ENCODE measurements at places on chromosomes 13 and 19.

- no peak for DNase-seq
These were observed 103.1 kb downstream of the RAP2A start for GRCh38 chr13:97537110-97537509.

DNA sequence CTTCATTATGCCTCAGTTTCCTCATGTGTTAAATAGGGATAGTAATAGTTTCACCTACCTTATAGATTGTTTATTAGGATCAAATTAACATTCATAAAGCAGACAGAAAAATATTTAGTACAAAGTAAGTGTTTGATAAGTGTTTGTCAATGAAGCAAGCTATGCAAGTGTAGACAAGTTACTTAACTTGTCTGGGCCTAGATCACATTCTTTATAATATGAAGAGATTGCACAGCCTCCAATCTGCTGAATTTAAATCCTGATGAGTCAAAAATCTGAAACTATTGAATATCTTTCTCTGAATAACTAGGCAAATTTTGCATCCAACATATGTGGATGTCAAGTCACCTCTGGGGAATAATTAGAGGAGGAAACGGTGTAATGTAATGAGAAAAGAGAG is 170.5 kb downstream of the MZT1 start:
- no peak for DNase-seq

- DNase-seq: no peak
These were observed 30.6 kb downstream of the CERS1 start for GRCh38 chr19:18865106-18865972.

- DNase-seq: no peak
These were observed 2.4 kb downstream of the BTBD2 start for GRCh38 chr19:2012941-2013682.

- DNase-seq: no peak
These were observed 184.0 kb downstream of the KDM4B start for GRCh38 chr19:5152767-5153532.

DNA sequence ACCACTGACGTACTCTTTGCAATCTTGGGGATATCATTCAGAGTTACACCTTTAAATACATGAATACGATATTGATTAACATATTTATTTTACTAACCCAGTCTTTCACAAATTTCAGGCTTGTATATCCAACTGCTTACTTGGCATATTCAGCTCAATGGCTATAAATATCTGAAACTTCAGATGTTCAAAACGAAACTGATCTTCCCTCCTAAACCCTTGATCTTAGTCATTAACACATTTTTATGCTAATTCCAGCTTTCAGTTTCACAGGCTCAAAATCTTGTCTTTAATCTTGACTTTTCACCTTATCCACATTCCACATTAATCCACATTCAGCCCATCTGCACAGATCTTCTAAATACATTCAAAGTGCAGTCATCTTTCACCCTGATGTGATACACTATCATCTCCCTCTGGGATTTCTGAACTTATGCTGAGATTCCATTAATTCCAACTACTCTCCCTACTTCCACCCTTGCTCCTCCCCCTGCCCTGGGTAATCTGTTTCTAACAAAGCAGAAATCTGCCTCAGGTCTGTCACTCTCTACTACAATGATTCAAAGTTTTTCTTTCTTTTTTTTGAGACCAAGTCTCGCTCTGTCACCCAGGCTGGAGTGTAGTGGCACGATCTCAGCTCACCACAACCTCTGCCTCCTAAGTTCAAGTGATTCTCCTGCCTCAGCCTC is 387.2 kb downstream of the GPC5 start:
- DNase-seq: no peak

DNA sequence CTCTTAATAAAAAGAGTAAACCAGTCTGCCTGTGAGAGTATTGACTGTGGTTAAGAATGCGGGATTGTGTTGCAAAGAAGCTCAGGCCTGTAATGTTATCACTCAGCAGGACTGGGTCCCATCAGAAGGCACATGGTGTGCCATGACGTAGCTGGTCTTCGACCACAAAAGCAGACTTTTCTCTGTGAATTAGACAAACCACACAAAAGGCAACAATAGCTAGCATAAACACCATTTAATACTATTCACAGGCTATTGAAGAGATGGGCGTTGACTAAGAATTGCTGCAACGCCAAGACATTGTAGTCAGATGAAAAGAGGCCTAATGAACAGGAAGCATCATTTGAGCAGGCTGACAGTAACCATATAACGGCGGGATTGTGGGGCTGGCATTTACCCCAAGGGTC is 235.6 kb upstream of the SOX21 start:
- no peak for DNase-seq

DNA sequence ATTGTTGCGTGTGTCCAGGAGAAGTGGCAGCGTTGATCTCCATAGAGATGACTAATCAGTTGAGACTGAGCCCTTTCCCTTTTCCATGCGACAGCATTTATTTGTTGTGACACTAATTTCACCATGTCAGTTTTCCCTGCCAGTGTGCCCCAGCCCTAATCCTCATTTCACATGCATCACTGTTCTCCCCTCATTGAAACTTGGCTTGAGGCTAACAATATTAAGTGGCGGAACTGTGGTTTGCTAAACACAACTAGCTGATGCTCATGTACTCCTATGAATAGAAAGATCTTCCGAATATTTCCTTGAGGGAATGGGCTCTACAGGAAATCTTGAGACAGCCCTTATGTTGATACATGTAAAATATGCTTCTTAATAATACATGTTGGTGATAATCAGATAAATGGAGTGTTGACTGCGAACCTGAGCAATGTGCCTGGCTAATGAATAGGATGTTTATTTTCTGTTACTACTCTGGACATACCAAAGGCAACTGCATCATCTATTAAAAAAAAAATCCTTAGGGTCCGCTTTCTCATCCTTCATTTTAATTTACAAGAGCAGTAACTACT is 258.6 kb downstream of the ATP8A2 start:
- no peak for DNase-seq

- DNase-seq: no peak
These were observed 14.9 kb upstream of the C2CD4C start for GRCh38 chr19:423691-424466.

GRCh38 chr19:2289714-2290435 is 7.9 kb upstream of the PEAK3 start:
- no peak for DNase-seq

GRCh38 chr19:32018014-32018413 is 327.4 kb upstream of the ZNF507 start:
- DNase-seq: no peak

- no peak for DNase-seq
These were observed 506.7 kb upstream of the NBEA start for GRCh38 chr13:34435338-34435737.

DNA sequence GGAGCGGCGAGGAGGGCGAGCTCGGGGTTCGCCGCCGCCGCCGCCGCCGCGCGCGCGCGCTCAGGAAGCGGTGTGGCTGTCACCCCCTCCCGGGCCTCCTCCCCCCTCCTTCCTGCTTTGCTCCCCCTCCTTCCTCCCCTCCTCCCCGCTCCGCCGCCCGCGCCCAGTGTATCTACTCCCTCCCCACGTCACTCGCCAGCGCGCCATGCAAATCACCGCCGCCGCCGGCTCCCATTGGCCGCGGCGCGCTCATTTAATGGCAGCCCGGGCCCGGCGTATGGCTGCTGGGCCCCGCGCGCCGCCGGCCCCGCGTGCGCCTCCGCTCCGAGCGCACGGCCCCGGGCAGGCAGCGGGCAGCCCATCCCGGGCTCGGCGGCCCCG is 335 bp upstream of the SOX1 start:
- DNase-seq: no peak

- DNase-seq: no peak
These were observed 17.4 kb downstream of the C19orf12 start for GRCh38 chr19:29697523-29698261.

- DNase-seq: no peak
These were observed 26.8 kb upstream of the CEACAM21 start for GRCh38 chr19:41548954-41549688.

- no peak for DNase-seq
These were observed 1.9 kb downstream of the HNRNPA1L2 start for GRCh38 chr13:52644108-52644507.

DNA sequence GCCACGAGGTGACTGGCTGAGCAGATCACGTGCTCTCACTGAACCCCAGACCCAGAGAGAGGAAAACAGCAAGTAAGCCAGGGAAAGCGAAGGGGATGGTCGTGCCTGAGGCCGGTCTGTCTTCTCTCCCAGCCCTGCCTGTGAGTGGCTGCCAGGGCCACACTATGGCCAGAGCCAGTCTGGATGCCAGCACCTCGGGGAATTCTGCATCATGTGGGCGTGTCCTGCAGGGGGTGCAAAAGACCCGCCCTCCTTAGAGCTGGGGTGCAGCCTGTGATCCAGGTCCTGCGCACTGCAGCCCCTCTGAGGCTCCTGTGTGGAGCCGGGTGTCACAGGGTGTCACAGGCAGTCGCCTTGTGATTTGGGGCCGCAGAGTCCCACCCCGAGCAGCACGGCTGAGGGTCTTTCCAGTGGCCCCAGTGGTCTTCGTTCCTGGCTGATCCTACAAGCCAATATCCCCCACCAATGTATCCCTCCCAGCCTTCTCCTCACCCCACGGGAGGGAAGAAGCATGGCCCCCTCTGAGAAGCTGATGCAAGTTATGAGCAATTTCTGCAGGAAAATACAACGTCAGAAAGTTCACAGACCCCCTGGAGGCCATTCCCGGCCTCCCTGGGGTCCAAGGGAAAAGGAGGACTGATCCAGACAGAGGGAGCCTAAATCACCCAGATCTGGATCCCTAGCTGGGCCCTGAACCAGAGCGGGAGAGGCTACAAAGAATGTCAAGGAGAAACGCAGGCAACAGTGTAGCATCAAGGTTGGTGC is 7.7 kb downstream of the PPP1R12C start:
- no peak for DNase-seq

DNA sequence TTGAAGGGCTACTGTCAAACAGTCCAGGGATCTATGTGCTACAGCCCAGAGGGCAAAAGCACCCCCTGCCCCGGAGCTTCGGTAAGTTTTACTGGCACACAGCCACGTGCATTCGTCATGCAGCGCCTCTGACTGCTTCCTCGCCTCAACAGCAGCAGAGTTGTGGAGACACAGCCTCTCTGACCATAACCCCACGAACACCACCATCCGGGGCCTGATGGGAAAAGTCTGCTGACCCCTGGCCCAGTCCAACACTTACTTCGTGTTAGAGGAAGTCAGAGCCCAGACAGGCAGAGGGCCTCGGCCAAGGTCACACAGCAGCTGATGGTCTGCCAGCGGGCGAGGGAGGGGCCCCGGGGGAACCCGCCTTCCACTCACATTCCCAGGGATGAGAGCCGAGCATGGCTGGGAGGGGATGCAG is 5.1 kb downstream of the CBARP start:
- no peak for DNase-seq

DNA sequence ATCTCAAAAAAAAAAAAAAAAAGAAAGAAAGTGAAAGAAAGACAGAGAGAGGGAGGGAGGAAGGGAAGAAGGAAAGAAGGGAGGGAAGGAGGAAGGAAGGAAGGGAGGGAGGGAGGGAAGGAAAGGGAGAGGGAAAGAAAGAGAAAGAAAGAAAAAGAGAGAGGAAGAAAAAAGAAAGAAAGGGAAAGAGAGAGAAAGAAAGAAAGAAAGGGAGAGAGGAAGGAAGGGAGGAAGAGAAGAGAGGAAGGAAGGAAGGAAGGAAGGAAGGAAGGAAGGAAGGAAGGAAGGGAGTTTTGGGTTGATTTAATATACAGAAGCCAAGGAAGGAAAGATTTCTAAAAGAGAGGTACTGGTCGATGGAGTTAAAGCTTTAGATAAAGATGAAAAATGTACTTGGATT is 28.8 kb downstream of the DEDD2 start:
- no peak for DNase-seq

DNA sequence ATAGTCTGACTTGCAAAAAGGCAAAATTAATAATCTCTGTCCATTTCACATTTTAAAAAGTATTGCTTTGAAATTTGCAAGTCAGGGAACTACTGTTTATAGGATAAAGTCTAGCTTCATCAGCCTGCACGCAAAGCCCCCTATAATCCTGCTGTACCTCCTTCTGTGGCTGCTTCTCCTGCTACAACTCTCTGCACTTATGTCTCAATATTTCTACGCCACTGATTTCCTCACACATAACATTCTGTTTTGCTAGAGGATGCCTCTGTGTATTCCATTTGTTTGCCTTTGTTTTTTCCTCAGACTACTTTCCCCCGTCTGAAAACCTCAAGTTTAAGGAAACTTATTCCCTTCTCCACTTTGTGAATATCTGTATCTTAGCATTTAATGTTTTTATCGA is 389.9 kb downstream of the RFC3 start:
- no peak for DNase-seq

- DNase-seq: no peak
These were observed 4.6 kb downstream of the FBXO17 start for GRCh38 chr19:38970664-38971532.

GRCh38 chr19:47471733-47472457 is at the start of gene SLC8A2:
Gene SLC8A2, minus strand, starts transcription at chr19:47471893. Its CDS starts 5,490 bp downstream, at chr19:47466403.
- DNase-seq: peak; percentile 30
